ENCODE measurements at places on chromosomes 12 and 14. TPM values are rescaled to one million over a fixed set of nuclear protein-coding genes. Genes with fewer than 3 reads are reported as not detected.

DNA sequence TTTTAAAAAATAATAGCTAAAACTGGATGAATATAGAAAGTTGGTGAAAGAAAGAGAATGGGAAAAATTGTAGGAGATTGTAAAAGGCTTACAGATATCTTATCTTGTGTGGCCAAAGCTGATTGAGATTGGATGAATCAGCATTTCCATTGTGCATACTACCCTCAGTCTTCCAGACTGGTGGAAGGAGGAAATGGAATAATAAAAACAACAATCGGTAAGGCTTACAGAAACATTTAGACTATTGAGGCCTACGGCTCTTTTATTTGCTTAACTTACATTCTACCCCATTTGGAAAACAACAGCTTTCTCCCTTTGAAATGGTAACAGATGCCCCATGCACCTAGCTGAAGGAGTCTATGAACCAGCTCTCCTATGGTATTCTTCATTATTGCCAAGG lies 129.8 kb downstream of the PTPRB start:
- peak; percentile 61 for DNase-seq

DNA sequence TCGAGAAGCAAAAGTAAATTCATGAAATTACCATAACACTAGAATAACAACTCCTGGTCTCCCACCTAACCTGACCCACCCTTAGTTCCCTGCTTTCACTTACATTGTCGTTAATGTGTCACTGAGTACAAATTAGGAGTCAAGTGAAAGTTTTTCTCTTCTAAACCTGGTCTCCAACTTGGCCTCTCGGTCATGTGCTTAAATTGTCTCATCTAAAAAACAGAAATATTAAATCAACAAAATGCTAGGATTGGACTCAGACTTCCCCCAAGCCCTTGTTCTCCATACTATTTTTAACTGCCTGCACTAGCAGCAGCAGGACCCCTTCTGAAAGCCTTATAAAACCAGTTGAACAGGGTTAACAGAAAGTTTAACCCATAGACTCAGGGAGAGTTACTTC lies 1.8 kb upstream of the BTG1 start:
- no peak for DNase-seq

Gene AQP6
- not detected for total RNA-seq

- no peak for DNase-seq
These were observed 39.8 kb downstream of the GPR135 start for GRCh38 chr14:59425322-59425935.

Gene TSHR
- not detected for total RNA-seq

GRCh38 chr14:88323086-88323522 lies at the start of gene KCNK10:
KCNK10 (minus strand) TSS chr14:88323269; CDS start chr14:88322798, 471 bp downstream.
- DNase-seq = peak; percentile 3

Gene KRT77
- total RNA-seq = not detected

DNA sequence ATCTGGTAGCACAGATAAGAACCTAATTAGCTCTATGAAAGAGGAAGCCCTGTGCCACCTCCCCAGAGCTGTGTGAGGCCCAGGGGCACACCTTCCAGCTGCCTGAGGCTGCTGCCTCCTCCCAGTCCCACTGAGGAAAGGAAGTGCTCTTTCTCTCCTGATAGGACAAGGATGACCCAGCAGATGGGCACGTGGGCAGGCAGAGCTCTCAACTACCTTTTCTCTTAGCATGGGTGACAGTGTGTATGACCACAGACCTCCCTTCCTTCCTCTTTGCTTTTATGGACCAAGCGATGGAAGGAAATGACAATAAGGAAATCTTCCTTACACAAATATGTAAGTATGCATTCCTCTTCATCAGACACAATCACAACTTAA lies 127.6 kb upstream of the AMIGO2 start:
- no peak for DNase-seq

DNA sequence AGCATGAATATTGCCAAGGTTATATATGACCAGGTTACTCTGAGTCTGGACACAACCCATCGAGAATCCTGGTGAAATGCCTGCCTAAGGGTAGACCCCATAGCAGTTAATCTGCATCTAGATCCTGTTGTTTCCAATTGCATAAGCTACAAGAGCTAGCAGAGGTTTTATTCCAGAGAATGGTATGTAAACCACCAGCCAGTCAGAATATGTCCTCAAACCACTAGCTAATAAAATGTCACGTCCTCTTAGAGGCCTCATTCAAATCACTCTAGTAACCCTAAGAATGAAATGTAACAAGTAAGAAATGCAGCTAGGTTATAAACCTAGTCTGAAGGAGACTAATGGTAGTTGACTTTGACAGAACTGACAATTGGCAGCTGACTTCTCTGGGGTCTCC lies 9.0 kb upstream of the YLPM1 start:
- DNase-seq = no peak

- peak; percentile 8 for DNase-seq
These were observed 152.7 kb downstream of the ANO2 start for GRCh38 chr12:5792343-5792742.

Gene PPFIA2
- 1.3 TPM for total RNA-seq

DNA sequence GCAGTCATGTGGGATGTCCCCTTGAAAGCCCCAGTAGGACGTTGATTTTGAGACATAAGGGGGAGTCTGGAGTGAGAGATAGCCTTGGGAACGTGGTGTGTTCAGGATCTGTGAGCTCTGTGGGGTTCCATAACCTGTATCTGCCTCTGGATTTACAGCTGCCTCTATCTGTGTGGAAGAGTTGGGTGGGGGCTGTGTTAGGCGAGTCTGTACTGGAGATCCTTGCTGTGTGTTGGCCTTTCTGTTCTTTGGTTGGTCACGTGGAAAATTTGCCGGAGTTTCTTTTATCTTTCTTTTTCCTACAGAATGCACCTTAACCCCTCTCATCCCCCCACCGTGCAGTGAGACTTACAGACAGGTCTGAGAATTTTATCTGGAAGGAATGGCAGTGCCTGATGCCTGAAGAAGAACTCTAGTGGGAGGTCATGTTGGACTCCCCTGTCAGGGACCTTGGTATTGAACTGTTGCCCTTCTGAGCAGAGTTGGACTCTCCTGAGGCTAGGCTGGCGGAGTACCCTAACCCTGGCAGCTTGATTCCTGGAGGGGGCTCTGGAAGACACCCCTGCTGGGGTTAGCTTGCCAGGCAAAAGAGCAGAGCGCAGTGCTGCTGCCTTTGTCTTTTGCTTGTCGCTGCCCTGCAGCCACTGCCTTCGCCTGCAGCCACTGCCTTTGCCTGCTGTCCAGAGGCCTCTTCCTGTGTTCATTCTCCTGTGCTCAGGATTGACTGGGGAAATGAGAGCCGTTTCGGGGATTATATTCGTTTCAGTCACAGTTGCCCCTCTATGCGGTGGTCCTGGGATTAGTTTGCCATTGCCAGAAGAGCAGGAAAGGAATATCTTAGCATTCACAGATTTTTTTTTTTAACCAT lies 34.1 kb downstream of the ZNF664 start:
- no peak for DNase-seq

Gene KRT78
- total RNA-seq = not detected

DNA sequence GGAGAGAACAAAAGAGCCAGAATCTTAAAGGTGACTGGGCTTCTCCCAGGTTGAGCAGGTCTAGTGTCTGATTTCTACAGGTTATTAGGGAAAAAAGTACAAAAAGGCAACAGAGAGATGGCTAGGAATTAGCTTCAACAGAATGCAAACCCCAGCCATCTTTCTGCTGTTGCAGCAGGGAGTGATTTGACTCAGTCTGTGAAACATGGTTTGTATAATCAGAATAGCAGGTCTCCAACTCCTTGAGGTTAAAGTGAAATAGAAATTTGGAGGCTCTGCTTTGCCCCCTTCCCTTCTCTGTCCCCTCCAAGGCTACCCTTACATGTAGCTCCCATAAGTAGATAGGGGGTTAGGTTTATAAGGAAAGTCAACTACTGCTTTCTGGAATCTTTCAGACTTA lies 105.8 kb downstream of the AKAP6 start:
- no peak for DNase-seq

Gene DAAM1
- 38.0 TPM for total RNA-seq

Gene BTBD6
- total RNA-seq = 23.8 TPM

DNA sequence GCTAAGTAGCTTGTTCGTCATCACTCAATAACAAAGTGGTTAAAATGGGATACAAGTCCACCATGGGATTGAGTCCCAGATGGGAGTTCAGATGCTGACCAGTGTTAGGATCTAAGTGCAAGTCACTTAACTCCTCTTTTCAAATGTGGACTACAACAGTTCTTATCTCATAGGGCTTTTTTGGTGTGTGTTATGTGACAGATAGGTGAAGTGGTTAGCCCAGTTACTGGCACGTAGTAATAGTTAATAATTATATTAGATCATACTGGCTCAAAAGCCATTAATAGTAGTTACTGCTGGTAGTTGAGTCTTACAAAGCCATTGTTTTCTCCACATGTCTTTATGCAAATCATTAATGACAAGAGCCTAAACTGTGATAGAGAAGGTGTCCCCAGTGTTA lies 73.2 kb downstream of the RCOR1 start:
- DNase-seq = no peak

Gene DIO2
- 4.7 TPM for total RNA-seq

DNA sequence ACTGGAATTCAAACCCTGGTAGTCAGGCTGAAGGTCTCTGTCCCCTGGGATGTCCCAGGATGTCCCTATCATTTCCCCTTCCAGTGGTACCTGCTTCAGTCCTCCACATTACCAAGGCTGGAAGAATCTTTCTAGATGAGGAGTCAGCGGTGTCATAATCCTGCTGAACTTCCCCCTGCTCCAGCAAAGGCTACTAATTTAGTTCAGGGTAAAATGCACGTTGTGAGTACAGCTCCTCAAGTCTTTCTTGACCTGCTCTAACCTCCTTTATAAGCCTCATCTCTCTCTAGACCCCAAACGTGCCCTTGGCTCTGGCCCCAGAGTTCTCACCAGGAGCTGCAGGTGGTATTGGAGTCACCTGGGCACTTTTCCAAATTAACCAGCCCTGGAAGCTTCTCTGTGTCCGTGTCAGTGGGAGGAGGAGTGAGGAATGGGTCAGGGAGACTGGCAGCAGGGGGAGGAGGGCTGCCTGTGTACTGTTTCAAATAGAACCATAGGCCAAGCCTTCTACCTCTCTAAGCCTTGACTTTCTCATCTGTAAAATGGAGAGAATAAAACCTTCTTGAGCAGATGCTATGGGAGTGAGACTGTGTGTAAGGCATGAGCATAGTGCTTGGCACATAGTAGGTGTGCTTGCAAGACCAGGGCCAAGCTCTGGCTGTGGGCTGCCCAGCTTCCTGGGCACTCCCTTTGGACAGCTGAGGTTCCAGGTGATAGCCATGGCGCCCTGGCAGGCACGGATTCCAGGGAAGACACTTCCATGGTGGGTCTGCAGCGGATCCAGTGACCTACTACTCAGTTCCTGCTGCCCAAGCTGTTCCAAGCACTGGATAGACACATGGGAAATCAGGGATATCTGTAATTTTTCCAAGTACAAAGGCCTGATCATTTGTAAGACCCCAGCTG lies 24.5 kb downstream of the ASB2 start:
- DNase-seq = peak; percentile 13

GRCh38 chr12:117854339-117855012 lies 114.3 kb downstream of the KSR2 start:
- peak; percentile 13 for DNase-seq

DNA sequence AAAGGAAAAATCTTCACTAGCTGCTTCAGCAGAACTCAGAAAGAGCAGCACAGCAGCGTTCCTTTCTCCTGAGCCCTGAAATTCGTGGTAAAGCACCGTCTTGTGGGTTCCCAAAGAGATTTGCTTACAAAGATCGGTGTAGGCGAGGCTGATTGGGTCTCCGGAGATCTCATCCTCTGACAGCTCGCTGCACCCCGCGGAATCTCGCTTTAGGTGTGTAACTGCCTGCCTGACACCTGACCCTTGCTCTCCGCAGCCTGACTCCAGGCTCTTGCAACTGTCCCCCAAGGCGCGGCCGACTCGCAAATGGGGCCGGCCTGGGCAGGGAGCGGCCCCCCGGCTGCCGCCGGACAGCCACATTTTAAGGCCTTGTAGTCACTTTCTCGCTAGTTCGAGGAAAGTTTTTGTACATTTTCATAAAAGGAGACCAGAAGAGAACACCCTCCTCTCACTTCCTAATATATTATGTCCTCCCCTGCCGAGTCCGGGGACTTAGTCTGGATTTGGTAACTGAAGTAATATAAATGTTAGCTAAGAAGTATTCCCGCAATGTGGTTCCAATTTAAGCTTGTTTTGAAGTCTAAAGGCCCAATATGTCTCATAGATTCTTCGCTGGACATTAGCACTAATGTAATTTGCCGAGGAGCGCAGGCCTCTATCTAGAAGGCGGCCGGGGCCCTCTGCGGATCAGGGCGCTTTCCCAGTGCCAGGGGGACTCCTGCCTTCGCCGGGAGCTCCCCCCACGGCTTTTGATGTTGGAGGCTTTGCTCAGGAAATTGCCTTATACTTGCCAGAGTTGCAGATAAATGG lies 177.3 kb upstream of the CDKN3 start:
- no peak for DNase-seq

- no peak for DNase-seq
These were observed 72.6 kb downstream of the BTG1 start for GRCh38 chr12:92073094-92073493.

- peak; percentile 73 for DNase-seq
These were observed 142.1 kb downstream of the MED13L start for GRCh38 chr12:116135209-116135930.

Gene ANKS1B
- total RNA-seq = 3.0 TPM

DNA sequence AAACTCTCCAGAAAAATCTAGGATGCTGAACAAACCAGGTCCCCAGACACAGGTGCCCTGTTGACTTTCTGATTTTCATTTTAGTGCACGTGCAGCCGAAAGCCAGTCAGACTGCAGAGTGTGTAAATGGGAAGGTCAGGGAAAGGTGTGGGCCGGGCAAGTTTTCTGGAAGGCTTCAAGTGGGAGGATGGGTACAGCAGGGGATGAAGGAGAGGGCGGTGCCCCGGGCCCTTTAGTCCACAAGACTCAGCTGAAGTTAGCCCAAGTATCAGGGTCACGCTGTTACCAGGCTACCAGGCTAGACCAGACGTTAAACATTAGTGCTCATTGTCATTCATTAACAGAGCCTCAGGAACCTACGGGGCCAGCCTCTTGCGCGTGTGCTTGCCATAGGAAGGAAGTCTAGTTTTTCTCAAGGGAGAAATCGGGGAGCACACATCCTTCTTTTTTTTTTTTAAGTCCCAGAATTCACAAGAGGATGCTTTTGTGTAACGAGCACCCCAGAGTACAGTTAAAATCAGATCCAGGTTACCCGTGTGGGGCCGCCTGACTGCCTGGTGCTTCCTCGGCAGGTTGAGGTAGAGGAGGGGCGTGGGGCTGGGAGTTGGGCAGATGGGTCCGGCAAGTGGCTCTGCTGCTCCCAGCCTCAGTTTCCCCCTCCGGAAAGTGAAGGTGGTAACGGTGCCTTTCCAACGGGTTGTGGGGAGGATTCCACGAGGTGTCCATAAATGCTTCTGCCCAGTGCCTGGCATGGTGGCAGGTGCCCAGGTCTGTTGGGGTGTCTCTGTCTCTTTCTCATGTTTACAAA lies 19.1 kb downstream of the BCL7A start:
- no peak for DNase-seq

GRCh38 chr12:78316136-78316535 lies 485.4 kb downstream of the NAV3 start:
- DNase-seq = no peak
